ENCODE measurements at places on chromosomes 16 and 17. TPM values are rescaled to one million over a fixed set of nuclear protein-coding genes. Genes with fewer than 3 reads are reported as not detected.

- DNase-seq: no peak
- H3K36me3 ChIP-seq: peaks cover 20% of the 10 kb centered on the region
- H3K27ac ChIP-seq: peak overlapping the region; percentile 91
- peaks cover 26% of the 10 kb centered on the region for H3K4me1 ChIP-seq
Observed at GRCh38 chr16:27326251-27326650, 12.5 kb downstream of the IL4R start.

- no peaks in the 10 kb centered on the region for H3K36me3 ChIP-seq
- no peak for DNase-seq
- no peak overlapping the region for H3K4me3 ChIP-seq
- H3K4me1 ChIP-seq: no peaks in the 10 kb centered on the region
Observed at GRCh38 chr16:12716658-12717057, 87.0 kb downstream of the CPPED1 start.

DNA sequence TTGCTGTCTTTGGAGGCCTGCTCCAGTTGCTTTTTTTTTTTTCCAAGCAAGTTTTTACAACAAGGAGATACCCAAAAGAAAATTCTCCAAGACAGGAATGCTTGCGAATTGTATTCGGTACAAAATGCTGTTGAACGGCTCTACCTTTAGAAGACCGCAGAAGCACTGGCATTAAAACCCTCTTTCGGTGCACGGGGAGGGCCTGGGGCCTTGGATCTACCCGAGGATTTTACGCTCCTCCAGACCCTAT lies 1.3 kb upstream of the HELZ start:
- no peaks in the 10 kb centered on the region for H3K4me1 ChIP-seq
- peak overlapping the region; percentile 83 for H3K4me3 ChIP-seq
- DNase-seq: peak; percentile 17
- H3K27me3 ChIP-seq: no peaks in the 10 kb centered on the region

- no peaks in the 10 kb centered on the region for H3K36me3 ChIP-seq
- no peak overlapping the region for H3K27ac ChIP-seq
- no peaks in the 10 kb centered on the region for H3K4me1 ChIP-seq
Observed at GRCh38 chr17:36746381-36747053, 145.1 kb downstream of the MRM1 start.

DNA sequence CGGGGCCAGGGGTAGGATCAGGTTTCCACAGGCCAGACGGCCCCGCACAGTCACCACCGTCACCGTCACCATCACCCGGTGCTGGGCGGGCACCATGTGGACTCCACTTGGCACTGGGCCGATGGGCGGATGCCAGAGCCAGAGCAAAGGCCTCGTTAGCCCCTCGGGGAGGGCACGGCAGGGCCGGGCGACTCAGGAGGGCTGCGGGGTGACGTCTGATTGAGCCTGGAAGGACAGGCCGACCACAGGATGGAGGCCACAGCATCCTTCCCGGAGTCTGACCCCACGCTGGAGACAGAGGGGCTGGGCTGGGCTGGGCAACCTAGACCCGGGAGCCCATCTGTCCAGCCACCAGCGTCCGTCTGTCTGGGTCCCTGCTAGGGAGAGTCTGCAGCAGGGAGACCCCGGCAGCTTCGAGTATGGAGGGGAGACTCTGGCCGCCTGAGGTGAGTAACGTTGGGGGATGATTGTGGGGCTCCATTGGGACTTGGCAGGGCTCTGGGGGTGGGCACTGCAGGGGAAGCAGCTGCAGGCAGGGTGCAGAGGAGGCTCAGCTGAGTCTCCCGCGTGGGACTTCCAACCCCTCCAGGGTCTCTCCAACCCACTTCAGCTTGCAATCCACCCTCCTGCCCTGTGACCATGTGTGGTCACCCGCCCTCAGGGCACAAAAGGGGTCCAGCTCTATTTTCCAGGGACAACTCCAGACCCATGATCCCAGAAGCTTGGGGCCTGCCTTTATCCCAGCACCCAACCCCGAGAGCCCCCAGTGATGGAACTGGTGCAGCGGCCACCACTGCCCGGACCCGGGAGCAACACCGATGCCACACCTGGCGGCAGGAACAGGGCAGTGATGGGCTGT lies 22.6 kb downstream of the SLC25A10 start:
- H3K36me3 ChIP-seq: no peaks in the 10 kb centered on the region
- no peak overlapping the region for H3K27ac ChIP-seq
- DNase-seq: no peak

- H3K27me3 ChIP-seq: no peaks in the 10 kb centered on the region
- H3K4me3 ChIP-seq: no peak overlapping the region
- no peak overlapping the region for H3K27ac ChIP-seq
- no peak for DNase-seq
Observed at GRCh38 chr16:50708373-50709060, 15.1 kb downstream of the NOD2 start.

- no peaks in the 10 kb centered on the region for H3K36me3 ChIP-seq
- no peak overlapping the region for H3K4me3 ChIP-seq
- no peak for DNase-seq
Observed at GRCh38 chr17:30360086-30360808, 18.5 kb upstream of the CPD start.

GRCh38 chr17:30000001-30000754 lies 58.7 kb downstream of the EFCAB5 start:
- H3K36me3 ChIP-seq: no peaks in the 10 kb centered on the region
- peaks cover 3% of the 10 kb centered on the region for H3K4me1 ChIP-seq
- no peak overlapping the region for H3K4me3 ChIP-seq
- DNase-seq: no peak
- H3K27me3 ChIP-seq: peaks cover 6% of the 10 kb centered on the region

GRCh38 chr17:8806926-8807550 lies 7.9 kb upstream of the MFSD6L start:
- no peaks in the 10 kb centered on the region for H3K4me1 ChIP-seq
- H3K36me3 ChIP-seq: no peaks in the 10 kb centered on the region

DNA sequence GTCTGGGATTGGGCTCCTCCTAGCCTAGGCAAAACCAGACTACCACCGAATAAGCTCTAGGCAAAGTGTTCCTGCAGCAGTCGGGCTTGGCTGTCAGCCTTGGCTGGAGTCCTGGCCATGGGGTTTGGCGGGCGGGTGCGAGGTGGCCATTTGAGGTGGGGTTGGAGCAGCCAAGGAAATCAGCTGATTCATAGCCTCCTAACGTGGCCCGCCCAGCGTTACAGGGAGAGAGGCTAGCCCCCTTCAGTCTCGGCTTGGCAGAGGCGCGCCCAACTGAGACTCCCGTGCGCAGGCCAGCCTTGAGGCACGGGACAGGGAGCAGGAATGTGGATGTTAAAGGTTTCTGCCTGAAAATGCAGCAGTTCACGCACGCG lies 1.9 kb downstream of the PMP22 start:
- H3K27me3 ChIP-seq: peaks cover 33% of the 10 kb centered on the region
- H3K4me3 ChIP-seq: peak overlapping the region; percentile 76
- H3K27ac ChIP-seq: peak overlapping the region; percentile 88
- DNase-seq: peak; percentile 73

GRCh38 chr17:62616993-62617893 lies 10.2 kb upstream of the MRC2 start:
- H3K27ac ChIP-seq: no peak overlapping the region
- peaks cover 6% of the 10 kb centered on the region for H3K4me1 ChIP-seq
- H3K27me3 ChIP-seq: no peaks in the 10 kb centered on the region
- H3K4me3 ChIP-seq: no peak overlapping the region
- peaks cover 10% of the 10 kb centered on the region for H3K36me3 ChIP-seq

GRCh38 chr17:64155751-64156544 lies 26.0 kb upstream of the ERN1 start:
- no peak overlapping the region for H3K4me3 ChIP-seq
- DNase-seq: peak; percentile 61
- H3K4me1 ChIP-seq: peaks cover 15% of the 10 kb centered on the region
- no peak overlapping the region for H3K27ac ChIP-seq

DNA sequence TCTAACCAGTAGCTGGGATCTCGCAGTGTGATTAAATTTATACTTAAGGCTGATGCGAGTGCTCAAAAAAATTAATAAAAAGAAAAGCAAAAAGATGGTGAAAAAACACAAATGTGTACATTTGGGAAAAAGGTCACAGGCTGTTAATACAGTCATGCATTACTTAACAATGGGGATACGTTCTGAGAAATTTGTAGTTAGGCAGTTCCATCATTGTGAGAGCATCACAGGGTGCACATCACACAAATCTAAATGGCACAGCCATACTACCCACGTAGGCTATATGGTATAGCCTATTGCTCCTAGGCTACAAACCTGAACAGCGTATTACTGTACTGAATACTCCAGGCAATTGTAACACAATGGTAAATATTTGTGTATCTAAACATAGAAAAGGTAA lies 142.4 kb upstream of the MYOCD start:
- no peak overlapping the region for H3K27ac ChIP-seq

GRCh38 chr16:63689068-63689467 lies 1432.8 kb downstream of the CDH11 start:
- no peak overlapping the region for H3K4me3 ChIP-seq
- DNase-seq: no peak
- no peaks in the 10 kb centered on the region for H3K36me3 ChIP-seq
- H3K4me1 ChIP-seq: no peaks in the 10 kb centered on the region
- no peak overlapping the region for H3K27ac ChIP-seq

Gene RNF43
- under 0.01 TPM for total RNA-seq

Gene CRYM
- total RNA-seq: not detected

Gene KRT38
- not detected for total RNA-seq

Gene NACA2
- not detected for total RNA-seq

Gene CMTM2
- not detected for total RNA-seq

Gene ALOX12B
- not detected for total RNA-seq

Gene TBC1D3K
- not detected for total RNA-seq

Gene ABCA3
- 0.18 TPM for total RNA-seq
